ENCODE measurements at places on chromosomes 5 and 9.

GRCh38 chr5:132245593-132245992 lies 11.9 kb upstream of the PDLIM4 start:
- no peak for DNase-seq

DNA sequence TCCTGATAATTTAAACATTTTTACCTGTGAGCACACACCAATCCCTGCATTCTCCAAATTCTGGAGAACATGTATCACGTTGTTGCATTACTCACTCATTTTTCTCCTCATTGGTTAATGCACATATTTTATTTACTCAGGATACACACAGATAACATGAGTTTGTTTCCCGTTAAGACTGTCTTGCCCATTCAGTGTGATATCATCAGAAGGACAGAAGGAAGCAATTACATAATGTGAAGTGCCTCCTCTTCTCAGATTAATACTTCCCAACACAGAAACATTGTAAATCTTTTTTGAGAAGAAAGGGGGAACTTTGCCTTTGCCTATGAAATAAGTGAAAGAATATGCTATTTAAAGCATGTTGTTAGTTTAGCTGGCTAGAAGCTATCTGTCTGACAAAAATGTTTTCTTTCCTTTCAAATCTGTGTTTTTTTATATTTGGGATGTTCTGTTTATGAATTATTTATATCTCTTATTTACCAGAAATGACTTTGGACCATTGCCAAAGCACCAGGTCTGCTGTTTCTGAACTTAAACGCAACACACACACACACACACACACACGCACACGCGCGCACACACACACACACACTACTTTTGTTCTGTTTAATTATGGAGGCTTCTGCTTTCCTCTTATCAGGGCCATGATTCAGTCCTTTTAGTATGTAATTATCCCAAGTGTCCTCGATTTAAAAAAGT lies 186.5 kb downstream of the CHSY3 start:
- no peak for DNase-seq

- no peak for DNase-seq
Observed at GRCh38 chr5:173792781-173793547, 95.2 kb upstream of the CPEB4 start.

DNA sequence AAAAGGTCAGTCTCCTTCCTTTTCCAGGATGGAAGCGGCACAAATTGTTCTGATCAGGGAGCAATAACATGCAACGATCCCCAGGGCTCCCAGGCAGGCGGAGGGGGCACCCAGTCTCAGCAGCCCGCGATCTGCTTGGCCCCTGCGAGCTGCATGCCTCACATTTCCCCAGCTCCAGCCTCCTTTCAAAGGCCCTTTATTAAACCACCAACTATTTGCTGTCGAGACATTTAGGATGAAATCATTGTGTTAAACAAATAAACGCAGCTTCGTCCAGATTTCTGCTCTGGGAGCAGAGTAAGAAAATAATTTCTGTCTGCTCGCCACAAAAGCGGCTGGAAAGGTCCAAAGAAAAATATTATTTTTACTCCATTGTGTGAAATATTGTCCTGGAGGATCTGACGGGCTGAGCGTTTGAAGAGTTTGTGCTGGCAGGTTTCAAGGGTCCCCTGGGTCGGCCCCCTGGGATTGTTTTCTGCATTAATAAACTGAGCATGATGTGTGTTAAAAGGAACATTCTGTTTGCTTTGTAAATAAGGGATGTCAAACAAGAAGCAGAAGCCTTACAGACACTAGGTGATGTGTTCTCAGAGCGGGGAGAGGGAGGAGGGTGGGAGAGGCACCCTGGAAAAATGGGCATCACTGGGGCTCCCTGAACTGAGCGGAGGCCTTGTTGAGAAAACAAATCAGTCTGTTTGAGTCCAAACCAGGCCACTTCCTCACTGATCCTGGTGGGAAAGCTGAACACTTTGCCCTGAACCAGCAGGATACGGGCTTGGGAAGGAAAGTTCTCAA lies 110.1 kb downstream of the FOXD1 start:
- peak; percentile 44 for DNase-seq

- DNase-seq = no peak
Observed at GRCh38 chr5:91225848-91226686, 157.1 kb downstream of the ARRDC3 start.

- DNase-seq = peak; percentile 67
Observed at GRCh38 chr5:167720259-167720658, 571.2 kb upstream of the WWC1 start.

Data from foreskin fibroblast (primary cell).